ENCODE measurements at places on chromosomes 12 and 14.

DNA sequence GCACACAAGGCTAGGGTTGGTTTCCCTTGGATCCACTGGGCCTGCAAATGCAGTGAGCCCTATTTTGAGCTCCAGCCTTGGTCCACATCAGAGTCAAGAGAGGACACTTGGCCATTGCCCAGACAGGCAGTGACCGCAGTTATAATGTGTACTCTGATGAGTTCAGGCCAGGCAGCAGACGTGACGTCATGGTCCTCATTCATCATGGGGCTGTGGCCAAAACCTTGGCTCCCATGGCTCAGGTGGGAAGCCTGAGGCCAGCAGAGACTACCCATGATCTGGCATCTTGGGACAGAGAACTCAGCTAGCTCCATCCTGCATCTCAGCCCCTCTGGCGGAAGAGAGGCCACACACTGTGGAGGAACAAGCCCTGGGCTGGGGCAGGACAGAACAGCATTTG, 16.4 kb downstream of the TMEM63C start:
- no peak for DNase-seq

- DNase-seq, result no peak
Measured at GRCh38 chr12:115943630-115944391, 333.7 kb downstream of the MED13L start.

DNA sequence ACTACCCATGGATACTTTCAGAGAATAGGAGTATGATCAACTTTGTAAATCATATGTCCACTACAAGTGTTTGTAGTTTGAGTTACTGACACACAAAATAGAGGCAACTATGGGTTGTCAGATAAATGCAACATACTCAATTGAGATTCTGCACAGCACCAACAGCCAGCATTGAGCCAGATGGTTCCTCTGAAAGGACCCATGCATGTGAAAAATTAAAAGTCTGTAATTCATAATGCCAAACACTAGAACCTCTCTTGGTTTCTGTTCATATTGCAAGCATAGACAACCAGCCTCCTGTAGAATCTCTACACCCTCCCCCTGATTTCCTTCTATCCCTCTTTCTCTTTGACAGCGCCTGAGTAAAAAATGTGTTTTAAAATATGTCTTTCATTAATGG, 831.0 kb downstream of the C12orf50 start:
- DNase-seq, result no peak

- DNase-seq, result no peak
Measured at GRCh38 chr14:74964787-74965485, 9.5 kb upstream of the PGF start.

GRCh38 chr12:128542844-128543243, 275.9 kb downstream of the TMEM132C start:
- no peak for DNase-seq

- no peak for DNase-seq
Measured at GRCh38 chr12:80142640-80143039, 43.3 kb downstream of the OTOGL start.

DNA sequence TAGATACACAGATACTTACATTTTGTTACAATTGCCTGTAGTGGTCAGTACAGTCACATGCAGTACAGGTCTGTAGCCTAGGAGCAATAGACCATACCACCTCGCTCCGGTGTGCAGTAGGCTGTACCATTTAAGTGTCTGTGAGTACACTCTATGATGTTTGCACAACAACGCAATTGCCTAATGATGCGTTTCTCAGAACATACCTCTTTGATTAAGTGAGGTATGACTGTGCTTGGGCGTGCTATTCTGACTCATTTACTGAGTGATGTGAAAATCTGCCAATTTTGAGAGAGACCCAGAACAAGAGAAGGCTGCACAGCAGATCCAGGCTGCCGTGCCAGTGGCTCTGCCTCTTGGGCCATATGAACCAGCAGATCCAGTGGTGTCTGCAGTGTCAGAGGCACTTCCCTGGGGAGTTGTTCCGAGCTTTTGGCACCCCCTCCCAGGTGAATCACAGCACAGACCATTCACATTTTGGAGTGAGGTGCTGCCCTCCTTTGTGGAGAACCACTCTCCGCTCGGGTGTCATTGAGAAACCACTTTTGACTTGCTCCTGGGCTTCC, 20.4 kb downstream of the DLK1 start:
- DNase-seq, result no peak

DNA sequence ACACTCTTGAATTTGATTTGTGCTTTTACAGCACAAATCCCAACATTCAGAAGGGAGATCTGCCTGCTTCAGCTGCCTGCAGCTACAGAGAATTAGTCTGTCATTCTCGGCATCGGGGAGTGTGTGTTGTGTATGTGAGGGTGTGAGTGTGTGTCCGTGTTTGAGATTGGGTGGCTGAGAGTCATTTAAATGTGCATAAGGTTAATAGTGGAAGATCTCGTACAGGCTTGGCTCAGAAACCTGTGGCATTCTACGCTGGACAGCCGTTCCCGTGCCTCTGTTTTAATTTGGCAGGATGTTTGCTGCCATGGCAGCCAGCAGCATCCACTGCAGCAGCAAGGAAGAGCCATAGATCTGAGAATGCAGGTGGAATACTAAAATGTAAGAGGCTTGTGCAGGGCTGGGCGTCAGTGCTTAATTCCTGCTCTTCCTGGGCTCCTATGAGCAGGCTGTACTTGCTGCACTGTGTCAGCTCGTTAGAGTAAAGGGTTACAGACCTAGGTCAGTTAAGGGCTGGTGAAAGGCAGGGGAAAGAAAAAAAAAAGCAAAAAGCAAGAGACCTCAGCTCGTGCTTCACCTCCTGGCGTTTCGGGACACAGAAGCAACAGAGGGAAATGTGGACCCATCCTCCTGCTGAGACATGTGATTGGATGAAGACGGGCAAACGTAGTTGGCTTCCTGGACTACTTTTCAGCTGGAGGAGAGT, 205.4 kb downstream of the NAV3 start:
- no peak for DNase-seq

- no peak for DNase-seq
Measured at GRCh38 chr12:132393245-132393795, 63.9 kb upstream of the GALNT9 start.

GRCh38 chr12:74365178-74365964, 172.3 kb upstream of the ATXN7L3B start:
- DNase-seq, result no peak

DNA sequence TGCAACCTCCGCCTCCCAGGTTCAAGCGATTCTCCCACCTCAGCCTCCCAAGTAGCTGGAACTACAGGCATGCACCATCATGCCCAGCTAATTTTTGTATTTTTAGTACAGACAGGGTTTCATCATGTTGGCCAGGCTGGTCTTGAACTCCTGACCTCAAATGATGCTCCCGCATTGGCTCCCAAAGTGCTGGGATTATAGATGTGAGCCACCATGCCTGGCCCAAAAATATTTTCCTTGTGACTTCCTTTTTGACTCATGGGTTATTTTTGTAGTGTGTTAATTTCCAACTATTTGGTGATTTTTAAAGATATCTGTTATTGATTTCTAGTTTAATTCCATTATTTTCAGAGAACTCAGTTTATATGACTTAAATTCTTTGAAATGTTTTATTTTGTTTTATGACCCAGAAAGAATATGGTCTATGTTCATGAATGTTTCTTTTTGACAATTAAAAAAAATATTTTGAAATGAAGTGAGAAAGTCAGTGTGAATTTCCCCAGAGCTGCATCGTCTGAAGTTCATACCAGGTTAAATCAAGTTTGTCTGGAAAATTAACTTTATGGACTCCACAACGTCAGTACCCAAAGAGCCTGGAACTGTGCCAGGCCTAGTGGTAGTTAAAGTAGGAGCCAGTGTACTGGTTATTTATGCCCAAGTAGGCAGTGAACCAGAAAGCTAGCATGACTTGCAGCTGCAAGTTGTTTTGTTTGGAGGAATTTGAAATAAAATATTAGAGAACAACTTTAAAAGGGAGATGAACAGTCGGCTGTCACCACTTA, 2.8 kb upstream of the CDKL1 start:
- no peak for DNase-seq

DNA sequence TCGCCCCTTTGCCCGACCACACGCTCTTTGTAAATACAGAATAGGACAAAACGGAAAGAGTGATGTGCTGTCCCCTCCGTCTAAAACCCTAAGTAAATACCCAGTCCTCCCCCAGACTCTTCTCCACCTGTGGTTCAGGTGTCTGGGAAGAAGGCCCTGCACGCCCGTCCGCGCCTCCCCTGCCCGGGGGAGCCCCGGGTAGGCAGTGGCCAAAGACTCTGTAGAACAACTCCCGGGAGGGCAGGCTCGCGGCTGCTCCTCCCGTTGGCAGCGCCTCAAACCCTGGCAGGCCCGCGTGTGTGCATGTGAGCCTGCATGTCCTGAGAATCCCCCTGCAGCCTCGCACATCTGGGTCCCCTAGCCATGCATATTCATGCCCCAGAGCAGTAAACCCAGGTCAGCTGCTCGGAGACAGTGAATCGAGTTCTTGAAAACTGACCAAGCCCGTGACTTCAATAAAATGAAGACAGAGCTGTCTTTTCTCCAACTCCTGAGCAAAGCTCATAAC, 165.8 kb downstream of the MON2 start:
- no peak for DNase-seq

- DNase-seq, result no peak
Measured at GRCh38 chr12:80798281-80798680, 81.6 kb downstream of the MYF5 start.

DNA sequence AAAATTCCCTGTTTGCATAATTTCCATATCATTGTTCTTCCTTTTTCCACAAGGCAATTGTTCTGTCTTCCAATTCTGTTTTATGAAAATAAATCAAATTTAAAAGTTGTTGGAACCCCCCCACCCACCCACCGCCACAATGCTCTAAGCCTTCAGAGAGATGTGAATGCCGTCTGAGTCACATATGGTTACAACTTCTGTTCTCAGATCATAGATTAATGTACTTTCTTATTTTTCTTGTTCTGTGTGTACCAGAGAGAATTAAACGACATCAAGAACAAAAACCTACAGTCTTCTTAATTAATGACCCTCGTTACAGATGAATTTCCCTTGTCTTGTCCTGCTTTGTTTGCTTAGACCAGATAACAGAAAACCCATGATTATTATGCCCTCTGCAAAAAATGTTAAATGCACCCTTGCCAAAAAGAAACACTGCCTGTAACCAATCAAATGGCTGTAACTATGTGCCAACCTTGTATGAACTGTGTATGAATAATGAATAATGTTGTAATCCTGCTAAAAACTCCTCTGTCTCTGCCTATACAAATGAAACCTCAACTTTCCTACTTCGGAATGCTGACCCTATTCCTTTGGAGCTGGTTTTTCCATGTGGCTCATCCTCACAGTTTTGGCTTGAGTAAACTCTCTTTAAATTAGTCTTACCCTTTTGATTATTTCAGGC, 14.0 kb downstream of the OR6S1 start:
- no peak for DNase-seq

DNA sequence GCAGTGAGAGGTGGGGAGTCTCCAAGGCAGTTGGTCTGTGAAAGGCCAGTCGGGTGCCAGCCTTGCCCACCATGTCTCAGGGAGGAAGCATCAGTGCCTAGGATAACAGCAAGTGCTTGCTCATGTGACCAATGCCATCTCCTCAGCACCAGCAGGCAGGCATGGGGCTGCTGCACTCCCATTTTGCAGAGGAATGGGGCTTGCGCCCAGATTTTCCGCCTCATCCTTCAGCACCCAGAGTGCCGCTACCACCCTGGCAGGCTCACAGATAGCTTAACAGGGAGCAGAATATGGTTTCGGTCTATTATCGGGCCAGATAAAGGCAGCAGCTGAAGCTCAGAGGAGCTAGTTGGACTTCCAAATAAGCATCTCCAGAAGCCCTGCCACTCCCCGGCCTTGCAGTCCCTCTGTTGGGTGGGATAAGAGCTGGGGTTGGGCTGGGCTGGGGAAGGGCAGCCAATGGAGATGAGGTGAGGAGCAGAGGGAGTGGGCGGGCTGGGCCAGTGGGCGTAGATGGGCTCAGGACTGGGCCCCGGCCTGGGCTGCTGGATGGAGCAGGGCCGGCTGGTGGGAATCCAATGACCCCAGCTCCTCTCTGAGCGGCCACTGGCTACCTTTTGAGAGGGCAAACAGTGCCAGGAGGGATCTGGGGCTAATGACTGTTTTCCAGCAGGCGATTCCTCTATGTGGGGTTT, 8.4 kb upstream of the KRT80 start:
- no peak for DNase-seq

- DNase-seq, result no peak
Measured at GRCh38 chr14:23828616-23829015, 125.0 kb upstream of the DHRS4 start.

- no peak for DNase-seq
Measured at GRCh38 chr12:15558915-15559528, 230.2 kb downstream of the EPS8 start.

DNA sequence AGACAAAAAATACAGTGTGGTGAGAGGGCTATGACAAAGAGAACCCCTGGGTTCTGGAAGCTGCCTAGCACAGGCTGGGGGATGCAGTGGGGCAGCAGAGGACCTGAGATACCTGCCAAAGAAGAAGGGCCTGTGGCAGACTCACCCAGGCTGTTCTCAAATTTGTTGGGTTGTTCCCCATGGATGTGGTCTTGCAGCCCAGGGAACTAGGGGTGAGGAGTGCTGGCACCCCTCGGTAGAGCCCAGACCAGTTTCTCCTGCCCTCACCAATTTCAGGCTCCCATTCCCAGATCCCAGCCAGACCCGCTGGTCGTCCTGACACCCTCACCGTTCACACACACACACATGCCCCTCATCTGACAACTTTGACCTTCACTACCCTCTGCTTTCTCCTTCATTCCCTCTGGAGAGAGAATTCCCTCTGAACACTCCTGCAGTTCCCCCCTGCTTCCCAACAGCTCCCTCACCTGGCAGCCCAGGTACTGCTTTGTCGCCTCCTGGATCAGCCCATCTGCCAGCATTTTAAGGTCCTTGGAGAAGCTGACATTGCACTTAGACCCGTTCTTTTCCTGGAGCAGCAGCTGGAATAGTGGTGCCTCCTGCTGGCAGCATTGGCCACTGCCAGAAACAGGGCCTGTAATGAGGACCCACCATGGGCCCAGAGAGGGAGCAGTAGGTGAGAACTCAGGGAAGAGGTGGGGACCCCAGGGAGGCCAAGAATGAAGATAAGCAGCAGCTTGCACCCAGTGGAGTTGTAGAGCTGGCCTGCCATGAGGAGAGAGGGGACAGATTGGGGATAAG, 5.9 kb upstream of the GDF11 start:
- no peak for DNase-seq

DNA sequence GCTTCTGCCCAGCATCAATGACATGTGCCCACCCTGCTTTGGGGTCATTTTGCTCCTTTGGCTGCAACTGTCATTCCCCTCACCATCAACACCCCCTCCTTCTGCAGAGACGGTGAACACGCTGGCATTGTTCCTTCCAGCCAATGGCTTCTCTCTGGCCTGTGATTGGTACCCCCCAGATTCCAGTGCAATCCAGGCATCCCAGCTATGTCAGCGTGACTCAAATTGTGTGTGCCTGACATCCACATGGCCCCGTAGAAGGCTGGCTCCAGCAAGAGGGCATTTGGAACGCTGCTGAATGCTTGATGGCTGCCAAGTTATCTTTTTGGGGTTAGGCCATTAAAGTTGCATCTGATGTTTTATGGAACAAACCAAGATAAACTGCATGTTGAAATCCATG, 21.0 kb upstream of the CCND2 start:
- no peak for DNase-seq

GRCh38 chr12:98194591-98194990, 320.8 kb upstream of the TMPO start:
- DNase-seq, result no peak

- no peak for DNase-seq
Measured at GRCh38 chr12:43402436-43402835, 149.6 kb downstream of the ADAMTS20 start.

- no peak for DNase-seq
Measured at GRCh38 chr12:79255288-79255687, 390.7 kb downstream of the SYT1 start.

GRCh38 chr14:65387628-65388027, 24.9 kb upstream of the FUT8 start:
- no peak for DNase-seq

GRCh38 chr12:64253356-64253755, 31.3 kb upstream of the KICS2 start:
- DNase-seq, result no peak
